ENCODE measurements at places on chromosomes 2 and 18.

- DNase-seq = no peak
These were observed 236.7 kb downstream of the TMX3 start for GRCh38 chr18:68478246-68478645.

GRCh38 chr2:235032949-235033348 is 81.1 kb downstream of the SH3BP4 start:
- no peak for DNase-seq

GRCh38 chr2:100537918-100538317 is 24.9 kb upstream of the PDCL3 start:
- DNase-seq = no peak

DNA sequence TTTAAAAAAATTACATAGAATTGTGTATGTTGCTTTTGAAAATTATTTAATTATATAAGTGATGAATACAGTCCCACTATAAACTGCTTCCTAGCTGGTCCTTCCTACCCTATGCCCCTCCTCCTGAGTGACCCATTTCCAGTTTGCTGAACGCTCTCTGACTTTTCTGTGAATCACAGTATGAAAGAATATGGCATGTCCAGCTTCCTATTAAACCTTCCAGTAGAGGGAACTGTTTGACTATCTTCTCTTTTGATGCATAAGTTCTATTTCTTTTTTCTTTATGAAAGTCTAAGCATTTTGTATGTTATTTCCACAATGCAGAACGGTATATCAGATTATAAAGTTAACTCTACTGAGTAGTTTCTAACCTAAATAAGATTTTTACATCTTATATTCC is 41.3 kb downstream of the PSMG2 start:
- DNase-seq = no peak

DNA sequence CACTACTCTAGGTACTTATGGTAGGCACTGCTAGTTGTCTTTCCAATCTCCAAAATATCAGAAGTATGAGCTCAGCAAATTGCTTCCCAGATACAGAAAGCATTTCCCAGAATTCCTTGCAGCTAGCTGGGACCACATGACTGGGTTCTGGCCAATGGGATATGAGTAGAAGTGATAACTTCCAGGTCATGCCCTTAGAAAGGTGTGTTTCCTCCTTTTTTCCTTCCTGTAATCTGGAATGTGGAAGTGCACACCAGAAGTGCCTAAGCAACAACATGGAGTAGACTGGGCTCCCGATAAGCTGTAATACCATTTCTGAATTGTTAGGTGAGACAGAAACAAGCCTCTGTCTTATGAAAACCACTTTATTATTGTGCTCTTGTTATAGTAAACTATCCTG is 279.8 kb downstream of the ZNF385B start:
- no peak for DNase-seq

GRCh38 chr2:83063933-83064332 is 1395.1 kb downstream of the SUCLG1 start:
- no peak for DNase-seq

DNA sequence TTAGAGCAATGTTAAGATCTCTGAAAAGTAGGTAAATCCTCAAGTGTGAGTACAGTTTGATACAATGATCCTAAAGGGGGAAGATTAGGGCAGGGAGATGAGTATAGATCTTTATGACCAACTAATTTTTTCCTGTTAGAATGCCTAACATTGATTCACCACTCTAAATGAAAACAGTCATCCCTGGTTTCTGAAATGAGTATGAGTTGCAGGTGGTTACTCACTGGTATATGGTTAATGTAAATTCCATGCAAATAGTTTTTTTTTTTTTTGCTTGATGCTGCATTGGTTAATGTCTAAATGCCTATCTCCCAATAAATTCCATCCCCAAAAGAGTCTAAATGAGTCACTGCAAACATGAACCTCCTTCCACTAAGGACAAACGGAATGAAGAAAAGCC is 55.0 kb upstream of the SERPINB2 start:
- no peak for DNase-seq

- DNase-seq = no peak
These were observed 164.9 kb downstream of the TXNL1 start for GRCh38 chr18:56473400-56474024.

GRCh38 chr2:240615396-240615795 is 9.9 kb upstream of the GPR35 start:
- no peak for DNase-seq

DNA sequence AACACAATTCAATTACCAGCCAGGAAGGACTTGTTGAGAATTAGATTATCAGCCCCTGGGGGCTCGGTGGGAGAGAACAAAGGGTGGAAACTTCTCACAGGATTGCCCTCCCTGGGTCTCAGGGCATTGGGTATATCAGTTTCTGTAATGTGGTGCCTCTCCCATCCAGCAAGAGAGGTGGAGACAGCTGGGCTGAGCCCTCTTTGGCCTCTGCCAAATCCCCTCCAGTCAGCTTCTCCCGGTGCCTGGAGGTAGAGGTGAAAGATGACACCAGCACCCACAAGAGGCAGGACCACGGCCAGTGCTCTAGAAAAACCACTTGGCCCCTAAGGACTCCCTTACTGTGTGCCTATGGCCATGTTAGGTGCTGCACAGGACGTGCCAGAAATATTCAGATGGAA is 179.7 kb downstream of the HAUS1 start:
- no peak for DNase-seq

DNA sequence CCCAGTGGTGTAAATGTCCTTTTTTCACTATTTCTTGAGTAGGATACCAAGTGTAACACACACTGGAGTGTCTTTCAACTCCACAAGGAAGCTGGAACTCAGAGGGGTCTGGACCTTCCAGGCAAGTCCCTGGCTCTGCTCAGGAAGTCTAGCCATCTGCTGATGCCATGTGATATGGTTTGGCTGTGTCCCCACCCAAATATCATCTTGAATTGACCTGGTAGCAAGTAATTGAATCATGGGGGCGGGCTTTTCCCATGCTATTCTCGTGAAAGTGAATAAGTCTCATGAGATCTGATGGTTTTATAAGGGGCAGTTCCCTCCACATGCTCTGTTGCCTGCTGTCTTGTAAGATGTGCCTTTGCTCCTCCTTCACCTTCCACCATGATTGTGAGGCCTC is 99.4 kb upstream of the CDC42EP3 start:
- DNase-seq = no peak

DNA sequence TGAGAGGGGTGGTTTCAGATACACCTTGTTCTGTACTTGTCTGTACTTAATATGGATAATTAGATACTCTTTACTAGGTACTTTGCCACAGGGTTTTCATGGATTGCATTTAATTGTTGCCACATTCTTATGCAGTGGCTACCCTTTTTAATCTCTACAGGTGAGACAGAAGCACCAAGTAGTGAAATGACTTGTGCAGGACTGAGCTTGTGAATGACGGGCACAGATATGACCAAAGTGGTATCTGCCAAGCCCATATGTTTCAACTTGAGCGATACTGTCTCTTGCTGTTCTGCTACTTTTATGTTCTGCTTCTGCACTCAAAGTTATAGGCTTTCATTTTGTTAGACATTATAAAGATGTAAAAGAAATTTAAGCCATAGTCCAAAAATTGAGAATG is 288.2 kb downstream of the ARHGAP15 start:
- DNase-seq = no peak

DNA sequence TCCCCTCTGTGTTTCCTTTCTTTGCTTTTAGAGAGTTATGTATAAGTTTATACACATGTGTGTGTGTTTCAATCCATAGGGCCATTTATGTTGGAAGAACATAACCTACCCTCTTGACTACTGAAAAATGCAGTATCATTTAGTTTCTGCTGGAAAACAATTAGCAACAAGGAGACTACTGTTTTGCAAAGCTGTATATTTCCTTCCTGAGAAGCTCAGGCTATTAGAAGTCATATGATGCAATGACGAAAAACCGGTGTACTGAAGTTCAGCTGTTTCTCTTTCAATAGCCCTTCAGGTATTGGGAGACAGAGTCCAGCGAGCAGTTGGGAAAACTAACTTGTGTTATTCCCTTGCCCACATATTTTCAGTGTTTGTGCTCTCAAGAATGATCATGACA is 447.7 kb upstream of the GYPC start:
- DNase-seq = no peak

- DNase-seq = no peak
These were observed 47.7 kb downstream of the TANK start for GRCh38 chr2:161207941-161208340.

DNA sequence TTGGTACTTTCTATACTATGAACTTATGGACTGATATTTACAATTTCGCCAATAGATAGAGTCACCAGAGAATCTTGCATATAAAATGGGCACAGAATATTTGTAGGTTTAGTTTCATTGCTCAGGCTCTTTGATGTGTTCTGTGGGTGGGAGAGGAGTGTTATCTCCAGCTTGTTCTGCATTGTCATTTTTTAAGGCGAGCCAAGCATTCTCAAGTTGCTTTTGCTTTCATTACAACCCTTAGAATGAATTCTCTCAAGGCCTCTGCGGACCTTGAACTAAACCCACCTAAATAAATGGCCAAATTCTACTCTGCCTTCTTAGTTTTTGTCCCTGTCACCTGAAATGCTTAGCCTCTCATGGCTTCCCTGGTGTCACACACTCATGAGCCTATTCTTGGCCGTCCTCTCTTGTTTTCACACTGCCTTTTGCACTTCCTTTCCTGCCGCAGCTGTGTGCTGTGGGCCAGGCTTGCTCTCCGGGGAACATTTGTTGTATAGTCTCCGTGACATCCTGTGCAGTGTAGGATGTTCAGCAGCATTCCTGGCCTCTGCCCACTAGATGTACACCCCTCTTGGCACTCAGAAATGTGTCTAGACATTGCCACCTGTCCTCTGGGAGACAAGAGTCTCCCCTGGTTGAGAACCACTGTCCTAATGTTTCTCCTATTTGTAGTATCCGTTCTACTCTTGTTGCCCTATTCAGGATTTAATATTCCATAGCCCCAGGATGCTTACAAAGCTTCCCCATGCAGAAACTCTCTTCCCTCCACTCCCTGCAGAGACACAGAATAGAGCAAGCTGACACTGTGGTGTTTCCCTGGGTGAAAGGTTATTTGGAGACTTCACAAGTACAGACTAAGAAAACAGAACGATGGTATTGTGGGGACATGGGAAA is 255.6 kb downstream of the PTPRM start:
- no peak for DNase-seq

- no peak for DNase-seq
These were observed 260.6 kb downstream of the ANAPC1 start for GRCh38 chr2:111623380-111623779.

GRCh38 chr2:145750612-145751011 is 1230.7 kb upstream of the ZEB2 start:
- DNase-seq = no peak

DNA sequence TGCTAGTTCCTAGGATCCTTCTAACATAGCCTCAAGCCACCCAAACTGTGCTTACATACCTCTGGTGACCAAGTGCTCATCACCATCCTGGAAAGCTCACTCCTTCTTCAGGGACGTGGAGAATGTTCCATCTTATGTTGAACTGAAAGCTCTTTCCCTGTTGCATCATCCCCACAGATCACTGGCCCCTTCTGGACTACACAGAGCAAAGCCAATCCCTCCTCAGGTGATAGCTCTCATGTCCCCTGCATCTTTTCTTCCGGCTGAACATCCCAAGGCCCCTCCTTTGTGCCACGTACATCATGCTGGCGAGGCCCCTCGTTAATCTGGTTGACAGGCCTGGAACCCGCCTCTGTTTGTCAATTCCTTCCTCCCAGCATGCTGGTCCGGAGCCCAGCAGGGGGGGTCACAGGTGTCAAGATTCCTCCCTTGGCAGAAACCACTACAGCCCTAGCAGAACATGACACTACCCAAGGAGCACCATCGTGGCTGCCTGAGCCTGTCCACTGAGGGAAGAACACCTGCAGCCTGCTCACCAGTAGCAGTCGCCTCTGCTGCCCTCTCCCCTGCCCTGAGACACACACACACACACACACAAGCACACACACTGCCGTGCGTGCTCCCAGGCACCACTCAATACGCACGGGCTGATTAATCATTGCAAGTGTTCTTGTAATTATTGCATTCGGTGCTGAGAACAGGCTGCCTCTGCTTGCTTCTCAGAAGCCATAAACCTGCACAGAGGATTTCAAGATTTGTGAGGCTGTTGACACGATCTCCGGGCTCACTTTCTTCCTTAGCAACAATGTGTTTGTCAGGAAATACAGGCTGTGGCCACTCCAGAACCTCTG is 6.3 kb upstream of the KCNK3 start:
- DNase-seq = no peak

- no peak for DNase-seq
These were observed 31.5 kb downstream of the ANKRD44 start for GRCh38 chr2:197278799-197279763.

- DNase-seq = no peak
These were observed 43.7 kb downstream of the EPAS1 start for GRCh38 chr2:46340740-46341420.

GRCh38 chr2:675982-676646 is 1.1 kb downstream of the TMEM18 start:
- DNase-seq = no peak

DNA sequence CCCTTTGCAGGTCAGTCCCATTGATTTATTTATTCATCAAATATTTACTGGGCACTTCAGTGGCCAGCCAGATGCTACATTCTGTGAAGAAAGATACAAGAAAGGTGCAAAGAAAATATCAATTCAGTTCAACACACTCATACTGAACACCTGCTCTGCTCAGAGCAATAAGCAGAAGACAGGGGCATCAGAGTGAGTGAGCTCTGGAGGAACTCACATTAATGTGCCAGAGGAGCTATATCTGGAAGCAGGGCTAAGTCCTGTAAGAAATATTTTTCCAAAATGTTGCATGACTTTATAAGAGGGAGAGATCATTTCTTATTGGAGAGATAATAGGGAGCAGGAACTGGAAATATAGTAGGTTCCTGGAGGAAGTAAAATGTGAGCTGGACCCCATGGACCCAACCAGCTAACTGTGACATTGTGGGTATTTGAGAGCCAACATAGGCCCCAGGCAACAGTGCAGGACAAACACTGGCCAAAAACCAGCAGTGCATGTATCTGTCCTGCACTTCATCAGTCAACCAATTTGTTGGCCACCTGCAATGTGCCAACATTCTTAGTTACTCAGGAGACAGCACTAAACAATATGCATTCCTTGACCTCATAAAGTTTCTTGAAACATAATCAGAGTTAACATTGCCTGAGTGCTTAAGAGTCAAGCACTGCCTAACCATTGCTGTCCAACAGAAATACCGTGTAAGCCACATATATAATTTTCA is 102.7 kb upstream of the PTPRM start:
- DNase-seq = no peak

GRCh38 chr2:152421521-152422370 is 86.8 kb downstream of the FMNL2 start:
- DNase-seq = no peak

Data from activated naive CD4-positive, alpha-beta T cell treated with anti-CD3 and anti-CD28 coated beads, Interleukin-2, amount 50 U/mL, for 72 hours (primary cell).